ENCODE measurements at places on chromosomes 7 and 10. TPM values are rescaled to one million over a fixed set of nuclear protein-coding genes. Genes with fewer than 3 reads are reported as not detected.

GRCh38 chr7:102814025-102814471, 65.2 kb downstream of the FAM185A start:
- DNase-seq = no peak

DNA sequence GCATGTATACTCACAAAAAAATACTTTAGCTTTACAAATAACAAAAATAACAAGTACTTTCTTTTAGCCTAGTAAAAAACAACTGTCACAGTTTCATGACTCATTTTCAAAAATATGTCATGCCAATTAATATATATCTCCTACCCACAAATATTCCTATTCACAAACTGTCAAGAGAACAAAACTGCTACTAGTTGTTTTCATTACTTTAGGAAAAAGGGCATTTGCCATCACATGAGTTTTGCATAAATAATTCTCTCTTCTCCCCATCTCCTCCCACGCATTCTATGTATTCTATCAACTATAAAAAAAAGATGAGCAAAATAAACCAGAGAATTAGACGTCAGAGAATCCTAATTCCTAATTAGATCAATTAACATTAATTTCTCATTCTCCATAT, 87.6 kb downstream of the PIP4K2A start:
- DNase-seq = no peak

GRCh38 chr10:71257319-71257997, 45.1 kb downstream of the UNC5B start:
- DNase-seq = no peak

- DNase-seq = no peak
Measured at GRCh38 chr10:77494327-77494726, 143.3 kb downstream of the KCNMA1 start.

DNA sequence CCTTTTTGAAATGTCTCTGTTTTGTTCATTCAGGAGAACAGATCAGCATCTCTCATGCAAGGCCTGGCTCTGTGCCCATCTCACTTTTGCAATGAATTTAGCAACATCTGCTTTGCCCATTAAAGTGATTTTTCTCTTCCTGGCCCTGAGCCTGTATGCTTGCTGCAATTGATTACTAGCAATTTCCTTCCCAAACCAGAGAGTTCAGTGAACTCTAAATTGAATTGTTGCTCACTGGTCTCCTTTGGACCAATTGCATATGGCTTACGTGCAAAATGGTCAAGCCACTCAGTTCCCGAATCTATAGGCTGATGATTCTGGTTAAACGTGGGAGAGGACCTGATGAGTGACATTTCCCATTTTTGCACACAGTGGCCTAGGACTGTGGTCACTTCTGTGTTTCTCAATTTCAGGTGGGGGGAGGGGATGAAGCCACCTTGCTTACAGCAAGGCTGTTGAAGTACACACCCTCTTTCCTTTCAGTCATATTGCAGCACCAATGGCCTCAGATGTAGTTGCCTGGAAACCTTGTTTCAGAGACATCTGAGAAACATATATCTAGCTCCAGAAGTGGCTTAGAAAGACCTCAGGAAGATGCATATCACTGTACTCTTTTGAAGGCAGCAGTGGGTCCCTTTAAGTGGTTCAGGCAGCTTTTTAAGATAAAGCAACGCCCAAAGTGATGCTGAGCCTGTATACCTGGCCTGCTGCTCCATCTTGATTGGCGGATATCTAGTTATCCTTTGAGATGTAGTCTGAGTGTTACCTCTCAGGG, 201.4 kb downstream of the PTEN start:
- DNase-seq = peak; percentile 32

DNA sequence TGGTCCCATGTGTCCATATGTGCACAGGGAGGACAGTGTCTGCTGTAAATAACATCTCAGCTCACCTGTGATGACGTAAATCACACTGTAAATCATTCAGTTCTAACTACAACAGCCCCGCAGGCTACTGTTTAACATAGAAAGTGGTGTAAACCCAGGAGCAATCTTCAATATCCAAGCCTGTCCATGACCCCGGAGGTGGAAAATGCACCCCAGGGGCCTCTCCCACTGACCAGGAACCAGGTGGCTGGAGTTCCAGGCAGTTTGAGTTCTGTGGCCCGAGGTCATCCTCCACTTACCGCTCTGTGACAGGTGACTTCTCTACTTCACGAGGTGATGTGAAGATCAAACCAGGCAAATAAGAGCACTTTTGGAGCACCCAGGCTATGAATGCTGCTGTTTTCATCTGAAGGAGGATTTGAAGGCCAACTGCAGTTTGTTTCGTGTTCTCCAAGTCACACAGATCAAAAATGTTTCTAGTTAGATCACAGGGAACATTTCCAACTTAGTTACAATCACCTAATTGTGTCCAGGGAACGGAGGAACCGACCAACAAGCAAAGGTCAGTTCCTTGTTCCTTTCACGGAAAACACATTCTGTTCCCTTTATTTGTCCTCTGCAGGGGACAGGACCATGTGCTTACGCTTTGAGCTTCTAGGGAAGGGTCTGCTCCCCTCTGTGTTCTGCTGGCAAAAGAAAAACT, 131.8 kb downstream of the WDR37 start:
- peak; percentile 67 for DNase-seq

Gene CHN2
- 15.1 TPM for total RNA-seq

- no peak for DNase-seq
Measured at GRCh38 chr7:136359333-136359903, 382.3 kb upstream of the MTPN start.

DNA sequence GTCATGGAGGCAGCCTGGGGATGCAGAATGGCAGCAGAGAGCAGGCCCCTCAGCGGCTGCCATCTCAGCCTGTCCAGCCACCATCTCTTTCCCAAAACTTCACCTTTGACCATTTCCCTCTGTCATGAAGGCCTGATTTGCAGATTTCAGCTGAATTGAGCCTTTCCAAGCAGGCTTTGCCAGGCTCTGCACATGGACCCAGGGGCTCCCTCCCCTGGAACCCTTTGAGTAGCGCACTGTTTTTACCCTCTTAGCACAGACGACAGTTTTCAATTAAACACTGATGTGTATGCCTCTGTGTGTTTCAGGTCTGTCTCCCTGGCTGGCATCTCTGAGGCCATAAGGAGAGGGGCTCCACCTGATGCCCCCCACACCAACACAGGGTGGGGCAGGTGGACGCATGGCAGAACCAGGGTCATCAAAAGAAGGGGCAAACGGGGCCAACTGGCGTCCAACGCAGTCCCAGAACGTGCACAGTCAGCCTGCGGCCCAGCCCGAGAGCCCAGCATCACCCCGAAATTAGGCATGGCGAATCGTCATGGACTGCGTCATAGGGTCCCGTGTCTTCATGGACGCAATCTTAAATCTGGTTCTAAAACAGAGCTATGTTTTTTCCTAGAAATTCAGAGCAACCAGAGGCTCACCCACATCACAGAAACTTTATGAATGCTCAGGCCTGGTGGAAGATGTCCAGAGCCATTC, 185.0 kb upstream of the TCERG1L start:
- DNase-seq = no peak

- DNase-seq = no peak
Measured at GRCh38 chr7:100088095-100088620, 611 bp upstream of the COPS6 start.

DNA sequence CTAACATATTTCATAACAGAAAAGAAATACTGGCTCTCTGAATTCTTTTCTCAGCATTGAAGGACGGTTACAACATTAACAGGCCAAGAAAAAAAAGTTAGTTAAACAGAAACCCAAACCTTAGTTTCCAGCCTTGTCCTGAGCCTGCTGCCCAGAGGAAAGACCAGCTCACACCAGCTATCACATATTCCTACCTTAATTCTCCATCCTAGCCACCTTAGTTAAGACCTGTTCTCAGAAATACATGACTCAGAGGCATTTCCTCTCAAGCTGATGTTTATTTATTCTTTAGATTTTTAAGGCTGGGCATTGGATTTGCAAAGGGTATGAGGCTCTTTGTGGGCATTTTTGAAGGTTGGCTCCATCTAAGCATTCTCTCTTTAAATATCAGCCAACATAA, 34.3 kb upstream of the ADAM12 start:
- DNase-seq = no peak

- no peak for DNase-seq
Measured at GRCh38 chr10:74282848-74283210, 131.8 kb downstream of the ADK start.

DNA sequence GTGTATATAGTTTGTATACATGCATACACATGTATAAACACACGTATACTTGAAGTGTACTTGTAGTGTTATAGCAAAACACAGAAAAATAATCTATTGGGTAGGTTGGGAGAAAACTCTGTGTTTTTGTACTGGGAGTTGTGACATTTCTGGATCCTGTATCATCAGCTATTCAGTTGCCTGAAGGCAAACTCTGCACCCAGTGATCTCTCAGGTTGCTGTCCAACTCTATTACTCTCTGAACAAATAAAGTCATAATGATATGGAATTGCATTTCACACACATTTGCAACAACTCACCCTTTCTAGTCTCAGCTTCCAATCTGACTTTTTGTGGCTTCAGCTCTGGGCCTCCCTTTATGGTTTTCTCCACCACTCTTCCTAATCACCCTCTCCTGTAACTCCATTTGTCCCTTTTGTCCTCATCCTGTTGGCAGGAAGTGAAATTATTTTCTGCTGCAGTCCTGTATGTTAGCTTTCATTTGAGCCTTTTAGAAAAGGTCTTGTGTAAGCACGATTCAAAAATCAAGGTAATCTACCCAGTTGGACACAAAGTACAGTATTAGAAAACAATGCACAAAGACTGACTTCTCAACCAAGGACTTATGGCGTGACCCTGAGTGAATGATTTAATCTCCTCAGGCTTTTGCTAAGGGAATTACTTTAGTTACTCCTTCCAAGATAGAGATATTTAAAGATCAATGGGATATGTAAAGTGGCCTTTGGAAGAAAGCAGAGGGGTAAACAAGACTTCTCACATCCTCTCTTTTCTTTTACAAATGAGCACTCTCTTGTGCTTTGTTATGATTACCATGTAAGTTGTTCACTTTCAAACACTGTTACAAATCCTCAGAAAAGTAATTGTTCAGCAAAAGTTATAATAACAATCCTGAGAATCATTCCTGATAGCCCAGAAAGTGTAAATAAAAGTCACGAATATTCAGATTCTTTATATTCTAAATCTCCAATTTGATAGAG, 249.1 kb downstream of the KCND2 start:
- no peak for DNase-seq

- no peak for DNase-seq
Measured at GRCh38 chr7:109215341-109215740, 645.7 kb downstream of the DNAJB9 start.

- DNase-seq = peak; percentile 64
Measured at GRCh38 chr7:22372863-22373262, 15.9 kb upstream of the RAPGEF5 start.

Gene CPXM2
- 17.5 TPM for total RNA-seq

Gene MKX
- 4.2 TPM for total RNA-seq

Gene LHFPL3
- 0.47 TPM for total RNA-seq

- no peak for DNase-seq
Measured at GRCh38 chr7:121459148-121459547, 63.0 kb upstream of the FAM3C start.

DNA sequence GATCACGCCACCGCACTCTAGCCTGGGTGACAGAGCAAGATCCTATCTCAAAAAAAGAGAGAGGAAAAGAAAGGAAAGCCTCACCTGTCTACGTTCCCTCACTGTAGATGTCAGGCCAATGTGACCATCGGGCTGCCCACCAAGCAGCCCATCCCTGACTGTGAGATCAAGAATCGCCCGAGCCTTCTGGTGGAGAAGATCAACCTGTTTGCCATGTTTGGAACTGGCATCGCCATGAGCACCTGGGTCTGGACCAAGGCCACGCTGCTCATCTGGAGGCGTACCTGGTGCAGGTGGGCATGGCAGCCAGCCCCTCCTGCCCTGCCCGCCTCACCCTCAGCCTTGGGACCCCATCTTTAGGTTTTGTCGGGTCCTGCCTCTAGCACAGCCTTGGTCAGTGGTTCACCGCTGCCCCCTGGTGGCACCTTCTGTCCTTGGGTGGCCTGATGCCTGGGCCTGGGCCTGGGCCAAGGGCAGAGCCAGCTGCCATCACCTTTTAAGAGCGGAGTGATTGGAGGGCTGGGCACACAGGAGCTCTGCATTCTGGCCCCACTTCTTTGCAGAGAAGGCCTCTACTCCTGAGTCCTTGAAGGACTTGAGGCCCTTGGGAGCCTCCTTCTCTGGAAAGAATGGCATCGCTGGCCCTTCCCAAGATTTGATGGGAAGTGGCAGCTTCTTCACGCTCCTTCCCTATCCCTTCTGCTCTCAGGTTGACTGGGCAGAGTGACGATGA, 14.4 kb upstream of the AHCYL2 start:
- peak; percentile 89 for DNase-seq

GRCh38 chr10:104032144-104032775, 53.4 kb downstream of the COL17A1 start:
- DNase-seq = no peak

Gene NRCAM
- 7.4 TPM for total RNA-seq

- no peak for DNase-seq
Measured at GRCh38 chr7:121620953-121621606, 225.0 kb upstream of the FAM3C start.

- DNase-seq = no peak
Measured at GRCh38 chr10:90462749-90463470, 394.9 kb downstream of the HTR7 start.

DNA sequence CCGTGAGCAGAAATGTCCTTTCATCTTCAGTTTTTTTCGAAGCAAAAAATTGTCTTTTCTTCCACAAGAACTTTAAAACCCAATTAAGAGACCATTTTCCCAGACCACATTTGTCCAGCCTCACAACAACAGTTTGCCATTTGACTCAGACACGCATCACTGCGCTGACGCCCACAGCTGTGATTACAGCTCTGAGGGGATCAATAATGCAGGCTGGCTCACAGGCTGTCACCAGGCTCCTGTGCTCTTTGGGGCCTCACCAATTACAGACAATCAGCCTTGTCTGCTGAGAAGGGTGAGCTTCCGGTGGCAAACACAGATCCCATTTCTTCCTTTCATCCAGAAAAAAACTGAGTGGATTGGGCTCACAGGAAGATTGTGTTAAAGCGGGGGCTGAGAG, 33.3 kb downstream of the DDC start:
- DNase-seq = no peak

Gene ANKIB1
- 97.8 TPM for total RNA-seq

Gene STARD3NL
- total RNA-seq = 52.2 TPM

- peak; percentile 38 for DNase-seq
Measured at GRCh38 chr7:91083855-91084644, 180.2 kb upstream of the FZD1 start.

Data from testis (tissue), 5 donors.